ENCODE measurements at places on chromosomes 7 and 10.

DNA sequence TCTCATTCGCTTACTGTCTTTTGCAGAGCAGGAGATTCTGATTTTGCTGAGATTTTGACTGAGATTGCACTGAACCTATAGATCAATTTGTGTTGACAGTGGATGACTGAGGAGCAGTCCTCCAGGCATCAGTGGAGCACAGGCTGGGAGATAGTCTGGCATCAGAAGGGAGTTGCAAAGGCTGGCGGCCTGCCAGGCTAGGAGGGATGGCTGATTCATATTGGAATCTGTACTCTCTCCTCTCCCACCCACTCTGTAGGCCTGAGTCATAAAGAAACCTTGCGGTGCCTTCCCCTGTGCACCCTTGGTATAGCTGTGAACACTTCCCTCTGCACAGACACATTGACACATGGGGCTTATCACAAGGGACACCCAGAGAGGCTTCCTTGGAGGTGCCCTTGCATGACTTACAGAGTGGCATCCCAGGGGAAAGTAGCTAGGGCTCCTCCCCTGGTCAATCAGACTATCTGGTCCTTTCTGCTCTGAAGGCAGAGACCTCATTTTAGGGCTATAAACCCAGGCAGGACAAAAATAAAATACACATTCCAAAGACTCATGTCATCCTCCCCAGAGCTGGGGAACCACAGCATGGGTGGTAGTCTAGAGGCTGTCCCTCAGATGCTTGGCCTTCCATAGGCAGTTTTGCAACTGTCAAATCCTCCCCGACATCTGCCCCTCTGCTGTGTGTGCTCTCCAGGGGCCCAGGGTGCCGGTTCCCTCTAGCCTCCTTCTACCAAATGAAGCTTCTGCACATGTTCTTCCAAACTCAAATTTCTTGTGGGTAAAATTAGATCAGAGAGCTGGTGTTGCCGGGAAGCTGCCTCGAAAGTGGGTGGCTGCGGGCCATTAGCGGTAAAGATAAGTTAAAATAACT is 37.4 kb upstream of the EEPD1 start:
- no peak for DNase-seq

DNA sequence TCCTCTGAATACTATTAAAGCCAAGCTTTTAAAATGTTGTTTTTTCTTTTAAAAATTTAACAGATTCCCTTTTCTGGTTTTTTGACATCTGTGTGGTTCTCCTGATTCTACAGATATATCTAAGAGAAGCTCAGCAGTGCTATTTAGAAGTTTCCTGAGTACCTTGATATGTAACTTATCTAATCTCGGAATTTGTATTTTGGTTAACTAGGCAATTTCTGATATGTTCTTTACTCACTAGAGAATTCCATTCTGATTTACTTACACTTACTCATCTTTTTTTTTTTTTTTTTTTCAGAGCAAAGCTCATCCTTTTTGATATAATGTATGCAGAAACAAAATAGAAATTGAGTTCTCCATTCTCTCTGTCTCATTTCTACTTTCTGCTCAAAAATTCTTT is 63.8 kb downstream of the PALS2 start:
- no peak for DNase-seq

DNA sequence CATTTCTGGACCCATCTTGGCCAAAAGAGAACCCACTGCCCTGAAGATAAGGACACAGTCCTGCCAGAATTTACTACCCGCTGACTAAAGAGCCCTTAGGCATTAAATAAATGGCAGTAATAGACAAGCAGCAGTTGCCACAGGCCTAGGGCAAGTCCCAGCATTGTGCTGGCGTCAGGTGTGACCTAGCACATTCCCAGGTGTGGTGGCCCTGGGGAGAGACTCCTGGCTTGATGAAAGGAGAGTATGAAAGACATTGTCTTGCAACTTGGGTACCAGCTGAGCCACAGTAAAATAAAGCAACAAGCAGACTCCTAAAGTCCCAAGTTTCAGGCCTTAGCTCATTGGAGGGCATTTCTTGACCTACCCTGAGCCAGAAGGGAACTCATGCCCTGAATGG is 715.7 kb upstream of the SORCS1 start:
- no peak for DNase-seq

- DNase-seq: no peak
Measured at GRCh38 chr7:44325811-44326241, 432 bp upstream of the CAMK2B start.

DNA sequence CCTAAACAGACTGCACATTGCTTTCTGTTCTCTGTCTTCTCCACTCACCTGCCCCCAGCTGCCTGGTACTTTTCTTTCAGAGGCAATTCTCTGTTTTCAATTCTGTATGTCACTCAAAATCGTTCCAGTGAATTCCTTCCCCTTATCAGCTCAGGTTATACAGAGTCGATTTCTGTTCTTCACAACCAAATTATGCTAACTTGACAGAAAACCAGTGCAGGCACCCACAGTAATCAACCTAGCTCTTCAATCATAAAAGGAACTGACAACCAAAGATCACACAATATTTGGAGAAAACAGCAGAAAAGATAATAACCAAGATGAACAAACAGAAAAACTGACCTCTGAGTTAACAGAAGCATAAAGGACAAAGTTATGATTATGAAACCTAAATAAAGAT is 303.3 kb upstream of the PHYHIPL start:
- no peak for DNase-seq
